Naive thymus-derived CD8-positive, alpha-beta T cell (primary cell): ENCODE measurements at places on chromosomes 11 and 22. TPM values are rescaled to one million over a fixed set of nuclear protein-coding genes. Genes with fewer than 3 reads are reported as not detected.

GRCh38 chr11:70063121-70063520 is 15.0 kb upstream of the ANO1 start:
- no peak for DNase-seq
- no peak overlapping the region for H3K27ac ChIP-seq
- H3K4me3 ChIP-seq = no peak overlapping the region
- H3K36me3 ChIP-seq = no peaks in the 10 kb centered on the region

DNA sequence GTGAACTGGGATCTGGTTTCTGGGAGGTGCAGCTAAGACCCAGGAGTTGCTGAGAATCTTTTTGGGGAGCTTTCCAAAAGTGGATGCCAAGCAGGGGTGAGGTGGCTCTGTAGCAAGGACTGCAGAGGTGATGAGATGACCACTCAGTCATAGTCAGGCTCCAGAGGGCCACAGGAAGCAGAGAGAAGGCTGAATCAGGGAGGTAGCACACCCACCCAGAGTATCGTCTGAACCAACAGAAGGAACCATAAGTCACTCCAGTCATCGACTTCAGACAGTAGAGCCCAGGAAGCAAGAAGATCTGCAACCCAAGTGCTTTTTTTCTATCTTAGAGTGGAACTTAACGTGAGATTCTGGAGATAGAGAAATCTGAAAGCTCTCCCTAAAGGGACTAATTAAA is 335.7 kb upstream of the MPPED2 start:
- H3K27ac ChIP-seq = no peak overlapping the region
- no peak for DNase-seq
- no peaks in the 10 kb centered on the region for H3K36me3 ChIP-seq
- H3K27me3 ChIP-seq = peaks cover 8% of the 10 kb centered on the region
- no peak overlapping the region for H3K4me3 ChIP-seq

DNA sequence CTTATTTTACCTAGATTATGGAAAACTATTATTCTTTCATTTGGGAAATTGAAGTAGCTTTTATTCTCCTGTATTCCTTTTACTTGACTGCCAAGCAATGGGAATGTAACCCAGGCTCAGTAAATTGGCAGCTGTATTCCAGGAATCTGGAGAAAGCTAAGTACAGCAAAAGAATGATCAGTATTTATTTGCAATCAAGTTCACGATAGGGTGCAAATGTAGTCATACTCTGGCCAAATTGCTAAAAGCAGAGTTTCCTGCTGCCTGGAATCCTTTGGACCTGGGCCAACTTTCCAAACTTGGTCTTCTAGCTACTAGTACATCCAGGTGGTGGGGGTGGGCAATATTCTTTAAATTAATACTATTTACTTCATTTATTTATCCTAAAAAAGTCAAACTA is 286.0 kb upstream of the CTSC start:
- no peaks in the 10 kb centered on the region for H3K4me1 ChIP-seq
- no peaks in the 10 kb centered on the region for H3K36me3 ChIP-seq
- H3K4me3 ChIP-seq = no peak overlapping the region

GRCh38 chr11:35141071-35141470 is 2.1 kb downstream of the CD44 start:
- no peak for DNase-seq
- peak overlapping the region; percentile 100 for H3K4me3 ChIP-seq
- peak overlapping the region; percentile 98 for H3K27ac ChIP-seq
- peaks cover 26% of the 10 kb centered on the region for H3K36me3 ChIP-seq
- H3K27me3 ChIP-seq = no peaks in the 10 kb centered on the region

DNA sequence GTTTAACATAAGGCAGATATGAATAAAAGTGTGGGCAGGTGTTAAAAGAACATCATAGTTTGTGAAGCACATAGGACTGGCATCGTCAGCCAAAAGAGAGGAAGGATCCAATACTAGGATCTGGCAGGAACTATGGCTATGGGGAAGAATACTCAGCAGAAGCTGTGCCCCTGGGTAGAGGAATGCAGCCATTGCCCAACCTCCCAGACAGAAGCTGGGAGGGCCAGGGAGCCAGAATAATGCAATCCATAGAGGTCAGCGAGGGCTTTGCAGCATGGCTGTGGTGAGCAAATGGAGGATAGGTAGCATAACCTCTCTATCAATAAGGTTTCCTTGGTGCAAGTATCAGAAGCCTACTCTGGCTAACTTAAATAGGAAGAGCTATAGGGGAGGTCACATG is 11.7 kb upstream of the CSTF3 start:
- no peak overlapping the region for H3K4me3 ChIP-seq
- H3K27me3 ChIP-seq = no peaks in the 10 kb centered on the region
- DNase-seq = no peak
- H3K4me1 ChIP-seq = no peaks in the 10 kb centered on the region

CTSF gene
- 58.4 TPM for total RNA-seq
